Right atrium auricular region (tissue), 2 donors: ENCODE measurements at places on chromosomes 5 and 9. TPM values are rescaled to one million over a fixed set of nuclear protein-coding genes. Genes with fewer than 3 reads are reported as not detected.

SLIT3 gene
- 85.8 TPM for total RNA-seq

GFI1B gene
- total RNA-seq: 0.35 TPM

ZNG1A gene
- total RNA-seq: 13.2 TPM

HSPA9 gene
- 417 TPM for total RNA-seq

PCDHB8 gene
- 0.90 TPM for total RNA-seq

GRM6 gene
- not detected for total RNA-seq

LRRC70 gene
- 1.9 TPM for total RNA-seq

NDUFS4 gene
- total RNA-seq: 127 TPM

SHOC1 gene
- not detected for total RNA-seq

MELK gene
- total RNA-seq: 0.59 TPM

C9orf152 gene
- total RNA-seq: not detected

PRDM9 gene
- total RNA-seq: not detected

TMC1 gene
- not detected for total RNA-seq

SLC22A4 gene
- 2.8 TPM for total RNA-seq

ANXA1 gene
- total RNA-seq: 69.8 TPM

OR2K2 gene
- not detected for total RNA-seq

SMIM32 gene
- not detected for total RNA-seq

FAM169A gene
- 4.2 TPM for total RNA-seq

FYB1 gene
- 1.8 TPM for total RNA-seq

TMEM171 gene
- total RNA-seq: 0.59 TPM

TMEM8B gene
- 10.3 TPM for total RNA-seq

SOX30 gene
- not detected for total RNA-seq

NOTCH1 gene
- 39.7 TPM for total RNA-seq

CKS2 gene
- total RNA-seq: 10.6 TPM

PCDHA9 gene
- 0.04 TPM for total RNA-seq

ZNF883 gene
- total RNA-seq: 4.1 TPM

GM2A gene
- 21.5 TPM for total RNA-seq

LHFPL2 gene
- 15.9 TPM for total RNA-seq

RNF183 gene
- total RNA-seq: not detected

FABP6 gene
- not detected for total RNA-seq

PRLR gene
- 0.31 TPM for total RNA-seq

DAP gene
- total RNA-seq: 65.8 TPM

ECSCR gene
- 30.1 TPM for total RNA-seq

PCDHA6 gene
- total RNA-seq: 0.20 TPM

LECT2 gene
- total RNA-seq: not detected

ORM2 gene
- not detected for total RNA-seq

SELENOP gene
- total RNA-seq: 161 TPM

LRRC19 gene
- not detected for total RNA-seq

ATP6V1G1 gene
- total RNA-seq: 141 TPM

RASGRF2 gene
- 6.3 TPM for total RNA-seq

DRD1 gene
- total RNA-seq: not detected

FREM1 gene
- total RNA-seq: 2.4 TPM

PCSK5 gene
- total RNA-seq: 6.5 TPM

PLAC8L1 gene
- not detected for total RNA-seq

ANKRD33B gene
- 4.7 TPM for total RNA-seq

SAPCD2 gene
- total RNA-seq: 0.12 TPM

SNCB gene
- total RNA-seq: 0.67 TPM

SMIM15 gene
- total RNA-seq: 26.8 TPM

PTAR1 gene
- total RNA-seq: 29.2 TPM

SPAAR gene
- 3.8 TPM for total RNA-seq

CYFIP2 gene
- total RNA-seq: 55.4 TPM

RASGEF1C gene
- total RNA-seq: 0.55 TPM

MEIKIN gene
- total RNA-seq: not detected

KIF24 gene
- 0.43 TPM for total RNA-seq

ARHGEF37 gene
- total RNA-seq: 11.0 TPM

C5orf46 gene
- total RNA-seq: not detected

COL23A1 gene
- 6.8 TPM for total RNA-seq

GLRX gene
- 151 TPM for total RNA-seq

CYLC2 gene
- not detected for total RNA-seq

SPINK4 gene
- not detected for total RNA-seq
